ENCODE measurements at places on chromosomes 3 and 15. TPM values are rescaled to one million over a fixed set of nuclear protein-coding genes. Genes with fewer than 3 reads are reported as not detected.

The AMT gene
- 9.4 TPM for total RNA-seq

GRCh38 chr3:46208167-46208704 lies at the start of gene CCR1:
TSS of gene CCR1 (minus strand) at chr3:46208313. CDS start at chr3:46204313, 4,000 bp downstream.
- H3K36me3 ChIP-seq = no peaks in the 10 kb centered on the region
- no peak for DNase-seq
- H3K27me3 ChIP-seq = peaks cover 4% of the 10 kb centered on the region

DNA sequence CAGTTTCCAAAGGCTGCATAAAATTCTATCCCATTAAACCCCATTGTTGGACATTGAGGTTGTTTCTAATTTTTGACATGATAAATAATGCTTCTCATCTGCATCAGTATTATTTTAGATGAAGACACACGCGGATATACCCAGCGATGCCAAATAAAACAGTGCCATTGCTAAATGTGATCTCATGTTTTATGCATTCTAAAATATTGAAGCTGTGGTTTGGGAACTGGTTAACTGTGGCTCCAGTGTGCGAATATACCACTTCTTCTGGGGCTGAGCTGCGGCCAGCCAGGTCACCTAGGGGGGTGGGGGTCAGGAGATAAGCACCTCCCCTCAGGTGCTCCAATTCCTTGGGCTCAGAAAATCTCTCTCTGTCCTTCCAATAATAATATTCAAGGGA lies 230.0 kb downstream of the ADAMTS9 start:
- no peak overlapping the region for H3K27ac ChIP-seq
- no peaks in the 10 kb centered on the region for H3K27me3 ChIP-seq
- H3K4me3 ChIP-seq = no peak overlapping the region

GRCh38 chr15:74781431-74782258 lies at the start of gene CSK:
TSS of gene CSK (plus strand) at chr15:74782080. CDS start at chr15:74798298, 16,218 bp downstream.
- H3K4me1 ChIP-seq = peaks cover 61% of the 10 kb centered on the region
- peak within 1 kb of the TSS; percentile 81 for H3K4me3 ChIP-seq
- H3K27ac ChIP-seq = peak within 1 kb of the TSS; percentile 79
- peak; percentile 93 for DNase-seq
